ENCODE measurements at places on chromosomes 7 and 10.

- H3K4me3 ChIP-seq: no peak overlapping the region
- H3K27ac ChIP-seq: no peak overlapping the region
- DNase-seq: no peak
- H3K36me3 ChIP-seq: no peaks in the 10 kb centered on the region
Observed at GRCh38 chr10:86218842-86219241, 147.8 kb downstream of the GRID1 start.

- H3K27ac ChIP-seq: no peak overlapping the region
- no peaks in the 10 kb centered on the region for H3K36me3 ChIP-seq
- no peak overlapping the region for H3K4me3 ChIP-seq
- H3K4me1 ChIP-seq: no peaks in the 10 kb centered on the region
- H3K27me3 ChIP-seq: no peaks in the 10 kb centered on the region
Observed at GRCh38 chr10:85003083-85003482, 674.7 kb downstream of the CCSER2 start.

GRCh38 chr10:45558425-45558824 lies 114.1 kb downstream of the ZFAND4 start:
- H3K4me3 ChIP-seq: no peak overlapping the region
- peaks cover 24% of the 10 kb centered on the region for H3K4me1 ChIP-seq
- H3K27ac ChIP-seq: peak overlapping the region; percentile 54
- no peak for DNase-seq

DNA sequence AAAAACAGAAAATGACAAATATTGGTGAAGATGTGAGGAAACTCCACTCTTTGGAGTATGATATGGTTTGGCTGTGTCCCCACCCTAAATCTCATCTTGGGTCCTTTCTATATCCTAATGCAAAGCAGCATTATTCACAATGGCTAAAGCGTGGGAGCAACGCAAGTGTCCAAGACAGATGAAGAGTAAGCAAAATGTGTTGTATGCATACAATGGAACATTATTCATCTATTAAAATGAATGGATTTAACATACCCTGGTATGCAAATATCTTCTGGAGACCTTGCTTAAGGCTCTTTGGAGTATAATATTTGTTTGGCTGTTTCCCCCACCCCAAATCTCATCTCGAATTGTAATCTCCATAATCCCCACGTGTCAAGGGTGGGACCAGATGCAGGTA lies 839.8 kb upstream of the POM121L12 start:
- no peak overlapping the region for H3K4me3 ChIP-seq
- DNase-seq: no peak
- no peaks in the 10 kb centered on the region for H3K36me3 ChIP-seq
- H3K27ac ChIP-seq: no peak overlapping the region
- H3K27me3 ChIP-seq: no peaks in the 10 kb centered on the region

DNA sequence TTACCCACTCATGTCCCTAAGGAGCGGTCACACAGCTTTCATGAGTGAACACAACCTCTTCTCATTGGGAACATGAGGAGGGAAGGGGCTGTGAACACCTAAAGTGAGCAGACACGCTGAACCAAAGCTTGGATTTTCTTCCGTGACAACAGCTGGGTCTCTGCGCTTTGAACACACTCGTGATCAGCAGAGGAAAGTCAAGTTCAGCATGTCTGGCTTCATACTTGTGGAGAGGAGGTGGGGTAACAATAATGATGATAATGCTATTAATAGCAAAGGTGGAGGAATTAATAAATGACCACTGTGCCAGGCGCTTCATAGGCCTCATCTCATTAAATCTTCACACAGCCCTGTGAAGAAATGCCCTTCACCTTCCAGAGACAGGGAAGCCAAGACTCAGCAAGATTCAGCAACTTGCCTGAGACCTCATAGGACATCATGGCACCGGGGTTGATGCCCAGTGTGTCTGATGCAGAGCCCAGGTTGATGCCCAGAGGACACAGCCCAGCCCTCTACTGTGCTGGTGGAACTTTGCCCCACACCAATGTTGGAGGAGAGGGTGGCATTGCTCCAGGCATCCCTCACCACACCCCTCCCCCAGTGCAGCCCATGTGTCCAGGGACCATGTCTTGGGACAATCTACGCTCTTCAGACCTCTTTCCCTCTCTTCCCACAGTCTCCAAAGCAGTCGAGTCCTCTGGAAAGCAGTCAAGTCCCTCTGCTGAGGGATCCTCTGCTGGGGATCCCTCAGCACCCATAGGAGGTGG lies 40.6 kb downstream of the GSDME start:
- H3K36me3 ChIP-seq: no peaks in the 10 kb centered on the region
- H3K27ac ChIP-seq: no peak overlapping the region
- H3K27me3 ChIP-seq: peaks cover 15% of the 10 kb centered on the region
- no peak overlapping the region for H3K4me3 ChIP-seq
- peak; percentile 3 for DNase-seq

DNA sequence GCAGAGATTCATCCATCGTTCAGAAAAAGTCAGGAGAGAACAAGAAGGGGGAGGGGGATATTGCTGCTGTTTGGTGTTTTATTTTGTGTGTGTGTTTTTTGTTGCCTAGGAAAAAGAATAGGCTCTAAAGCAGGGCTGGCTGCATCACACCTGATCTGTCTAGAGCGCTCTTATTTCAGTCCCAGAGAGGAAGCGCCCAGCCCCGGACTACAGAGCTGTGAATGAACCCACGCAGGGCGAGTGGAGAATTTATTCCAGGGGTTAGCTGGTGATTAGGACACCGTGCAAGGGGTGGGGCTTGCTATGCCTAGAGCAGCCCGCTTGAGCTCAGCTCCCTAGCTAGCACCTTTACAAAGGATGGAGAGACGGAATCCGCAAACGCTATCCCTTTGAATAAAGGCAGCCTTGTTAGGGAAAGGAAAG lies 621 bp upstream of the FAM13C start:
- DNase-seq: no peak
- peaks cover 5% of the 10 kb centered on the region for H3K4me1 ChIP-seq
- H3K4me3 ChIP-seq: no peak overlapping the region
- H3K36me3 ChIP-seq: no peaks in the 10 kb centered on the region
- H3K27ac ChIP-seq: no peak overlapping the region
- peaks cover 25% of the 10 kb centered on the region for H3K27me3 ChIP-seq

GRCh38 chr10:60414877-60415585 lies 25.4 kb upstream of the ANK3 start:
- no peak for DNase-seq
- no peaks in the 10 kb centered on the region for H3K27me3 ChIP-seq
- no peak overlapping the region for H3K27ac ChIP-seq
- H3K36me3 ChIP-seq: no peaks in the 10 kb centered on the region
- peaks cover 4% of the 10 kb centered on the region for H3K4me1 ChIP-seq

DNA sequence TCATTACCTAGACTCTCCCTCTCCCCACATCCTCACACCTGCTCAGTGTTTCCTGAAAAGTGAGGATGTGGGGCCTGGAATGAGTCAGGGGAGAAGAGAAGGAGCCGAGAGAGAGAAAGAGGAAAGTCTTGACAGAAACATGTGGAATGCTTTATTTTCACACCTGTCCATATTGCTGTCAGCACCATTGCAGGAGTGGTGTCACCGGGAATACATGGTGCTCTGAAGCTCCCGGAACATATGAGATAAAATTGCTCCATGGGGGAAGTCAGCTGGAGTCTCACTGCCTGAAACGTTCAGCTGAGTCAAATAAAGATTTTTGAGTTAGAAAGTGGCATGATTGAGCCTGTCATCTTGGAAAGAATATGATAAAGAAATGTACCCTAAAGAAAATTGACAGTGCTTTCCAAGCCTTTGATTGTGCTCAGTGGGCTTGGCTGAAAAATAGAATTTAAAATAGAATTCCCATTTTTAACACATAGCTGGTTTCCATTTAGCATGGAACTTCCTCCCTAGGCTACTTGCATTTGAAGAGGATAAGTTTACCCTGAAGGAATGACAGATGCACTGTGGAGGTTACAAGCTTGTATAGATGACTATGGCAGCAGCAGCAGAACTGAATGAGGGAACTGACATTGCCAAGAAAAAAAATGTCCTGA lies 182.4 kb downstream of the PCLO start:
- H3K4me3 ChIP-seq: no peak overlapping the region
- H3K4me1 ChIP-seq: no peaks in the 10 kb centered on the region
- no peaks in the 10 kb centered on the region for H3K27me3 ChIP-seq
- DNase-seq: no peak

DNA sequence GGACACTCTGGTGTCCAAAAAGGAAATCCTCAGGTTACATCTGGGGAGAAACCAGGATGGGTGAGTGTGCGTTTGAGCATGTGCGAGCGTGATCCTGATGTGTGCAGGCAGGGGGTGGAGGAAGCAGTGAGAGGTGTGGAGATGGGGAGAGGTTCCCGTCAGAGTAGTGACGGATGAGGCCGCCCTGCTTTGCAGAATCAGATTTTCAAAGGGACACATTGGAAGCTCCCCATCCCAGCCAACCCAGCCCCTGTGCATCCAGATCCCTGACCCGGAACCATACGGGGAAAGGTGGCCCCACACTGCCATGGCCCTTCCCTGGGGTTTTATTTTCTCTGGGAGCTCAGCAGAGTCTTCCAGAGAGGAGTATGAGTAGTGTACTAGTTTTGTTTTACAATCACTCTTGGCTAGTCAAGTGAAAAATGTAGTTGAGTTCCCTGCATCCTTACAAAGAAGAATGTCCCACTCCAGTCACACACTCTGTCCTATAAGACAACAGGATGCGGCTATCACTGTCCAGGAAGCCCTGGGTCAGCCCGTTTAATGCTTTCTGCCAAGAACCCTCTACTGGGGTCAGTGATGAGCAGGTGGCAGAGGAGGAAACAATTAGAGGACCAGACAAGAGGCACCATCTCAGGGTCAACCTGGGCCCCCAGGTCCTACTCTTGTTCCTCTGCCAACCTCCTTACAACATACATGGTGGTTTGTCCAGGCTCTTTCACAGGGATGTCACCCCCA lies 46.8 kb upstream of the PDLIM1 start:
- H3K27me3 ChIP-seq: no peaks in the 10 kb centered on the region
- H3K4me1 ChIP-seq: no peaks in the 10 kb centered on the region
- no peak overlapping the region for H3K27ac ChIP-seq
- H3K36me3 ChIP-seq: no peaks in the 10 kb centered on the region
- H3K4me3 ChIP-seq: no peak overlapping the region

- peaks cover 32% of the 10 kb centered on the region for H3K4me1 ChIP-seq
- peak overlapping the region; percentile 60 for H3K4me3 ChIP-seq
- H3K27me3 ChIP-seq: no peaks in the 10 kb centered on the region
Observed at GRCh38 chr10:62691336-62691735, 113.2 kb upstream of the ADO start.

DNA sequence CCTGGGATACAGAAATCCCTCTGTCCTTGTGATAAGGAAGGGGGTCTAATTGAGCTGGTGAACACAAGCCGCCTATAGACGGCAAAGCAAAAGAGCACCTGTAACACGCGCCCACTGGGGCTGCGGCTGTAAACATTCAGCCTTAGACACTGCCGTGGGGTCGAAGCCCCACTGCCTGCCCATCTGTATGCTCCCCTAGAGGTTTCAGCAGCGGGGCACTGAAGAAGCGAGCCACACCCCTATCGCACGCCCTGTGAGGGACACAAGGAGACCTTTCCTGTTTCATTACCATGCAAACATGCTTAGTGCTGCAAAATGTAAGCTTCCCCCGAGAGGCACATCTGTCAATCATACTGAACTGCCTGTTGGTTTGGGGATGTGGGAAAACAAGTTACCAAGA lies 82.1 kb downstream of the NRP1 start:
- H3K27ac ChIP-seq: peak overlapping the region; percentile 2
- H3K4me3 ChIP-seq: no peak overlapping the region
- H3K27me3 ChIP-seq: peaks cover 35% of the 10 kb centered on the region
- DNase-seq: no peak
